ENCODE measurements at places on chromosomes 13 and 19. TPM values are rescaled to one million over a fixed set of nuclear protein-coding genes. Genes with fewer than 3 reads are reported as not detected.

The RHPN2 gene
- total RNA-seq: 5.4 TPM

The ANGPTL4 gene
- 143 TPM for total RNA-seq

- DNase-seq: no peak
These were observed 2.8 kb downstream of the HIPK4 start for GRCh38 chr19:40387155-40387554.

DNA sequence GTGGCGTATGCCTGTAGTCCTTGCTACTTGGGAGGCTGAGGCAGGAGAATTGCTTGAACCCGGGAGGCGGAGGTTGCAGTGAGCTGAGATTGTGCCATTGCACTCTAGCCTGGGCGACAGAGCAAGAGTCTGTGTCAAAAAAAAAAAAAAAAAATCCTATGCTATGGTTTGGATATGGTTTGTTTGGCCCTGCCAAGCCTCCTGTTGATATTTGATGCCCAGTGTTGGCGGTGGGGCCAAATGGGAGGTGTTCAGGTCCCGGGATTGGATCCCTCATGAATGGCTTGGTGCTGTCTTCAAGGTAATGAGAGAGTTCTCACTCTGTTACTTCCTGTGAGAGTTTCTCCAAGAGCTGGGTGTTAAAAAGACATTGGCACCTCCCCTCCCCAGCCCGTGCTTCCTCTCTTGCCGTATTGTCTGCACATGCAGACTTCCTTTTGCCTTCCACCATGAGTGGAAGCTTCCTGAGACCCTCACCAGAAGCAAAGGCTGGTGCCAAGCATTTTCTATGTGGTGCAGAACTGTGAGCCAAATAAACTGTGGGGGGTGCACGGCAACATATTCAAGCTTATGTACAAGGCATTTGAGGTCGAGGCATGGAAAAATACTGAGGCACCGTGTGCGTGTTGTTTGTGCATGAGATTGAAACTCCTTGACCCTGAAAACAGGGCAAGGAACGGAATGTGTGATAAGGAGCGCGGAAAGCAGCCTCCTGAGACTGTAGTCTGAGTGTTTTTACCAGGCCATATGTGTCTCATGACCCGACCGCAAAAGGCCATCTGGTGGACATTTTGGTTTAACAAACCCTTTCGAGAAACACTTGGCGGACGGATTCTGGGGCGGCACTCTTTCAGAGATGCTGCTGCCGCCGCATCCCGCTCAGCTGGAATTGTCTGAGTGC lies 7.3 kb downstream of the SIGLEC9 start:
- DNase-seq: no peak

GRCh38 chr19:28482221-28482620 lies 730.7 kb downstream of the UQCRFS1 start:
- no peak for DNase-seq

- no peak for DNase-seq
These were observed 458.4 kb downstream of the SLITRK1 start for GRCh38 chr13:83423861-83424260.

GRCh38 chr19:56105090-56105701 lies 15.9 kb downstream of the ZNF787 start:
- DNase-seq: no peak

Measured in chondrocyte (in vitro differentiated cells).